Vagina (tissue), 2 donors: ENCODE measurements at places on chromosomes 12 and 14. TPM values are rescaled to one million over a fixed set of nuclear protein-coding genes. Genes with fewer than 3 reads are reported as not detected.
A peak's percentile ranks its signal among the peaks of the same experiment; 100 is the strongest.

DNA sequence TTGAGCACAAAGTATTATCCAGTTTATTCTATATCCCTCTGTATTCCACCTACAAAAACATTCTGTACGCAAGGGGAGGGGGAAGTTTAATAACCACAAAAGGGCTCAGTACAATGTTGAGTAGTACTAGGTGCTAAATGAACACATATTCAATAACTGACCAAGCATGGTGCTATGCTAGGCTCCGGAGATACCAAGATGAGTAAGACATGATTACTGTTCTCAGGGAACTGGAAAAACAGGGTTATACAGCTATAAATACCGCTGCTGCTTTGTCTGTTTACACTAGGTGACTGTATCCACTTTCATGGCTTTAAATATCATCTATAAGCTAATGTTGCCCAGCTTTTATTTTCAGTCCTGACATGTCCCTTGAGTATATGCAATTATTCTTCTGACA lies 135.8 kb downstream of the INSM2 start:
- no peak for DNase-seq

GLS2 gene
- 5.2 TPM for total RNA-seq

DNA sequence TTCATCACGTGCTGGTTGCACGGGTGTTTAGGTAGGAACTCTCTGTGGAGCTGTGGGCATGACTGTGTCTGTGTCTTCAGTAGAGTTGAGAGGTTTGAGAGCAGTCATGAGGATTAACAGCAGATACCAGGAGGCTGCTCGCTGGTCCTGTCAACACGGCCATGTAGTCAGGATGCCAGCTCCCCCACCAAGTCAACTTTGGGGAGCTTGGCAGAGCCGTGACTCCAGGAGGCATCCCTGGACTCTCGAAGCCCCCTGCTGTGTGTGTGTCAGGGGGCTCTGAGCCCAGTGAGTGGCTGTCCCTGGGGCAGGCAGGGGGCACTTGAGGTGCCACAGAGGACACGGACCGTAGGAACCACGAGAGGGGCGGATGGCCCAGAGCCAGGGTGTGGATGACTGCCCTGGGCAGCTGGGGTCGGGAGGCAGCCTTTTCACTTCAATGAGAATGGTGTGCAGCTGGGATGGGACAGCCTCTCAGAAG lies 7.2 kb upstream of the GPR132 start:
- DNase-seq: no peak

AQP6 gene
- not detected for total RNA-seq

MGAT2 gene
- total RNA-seq: 11.3 TPM

DNA sequence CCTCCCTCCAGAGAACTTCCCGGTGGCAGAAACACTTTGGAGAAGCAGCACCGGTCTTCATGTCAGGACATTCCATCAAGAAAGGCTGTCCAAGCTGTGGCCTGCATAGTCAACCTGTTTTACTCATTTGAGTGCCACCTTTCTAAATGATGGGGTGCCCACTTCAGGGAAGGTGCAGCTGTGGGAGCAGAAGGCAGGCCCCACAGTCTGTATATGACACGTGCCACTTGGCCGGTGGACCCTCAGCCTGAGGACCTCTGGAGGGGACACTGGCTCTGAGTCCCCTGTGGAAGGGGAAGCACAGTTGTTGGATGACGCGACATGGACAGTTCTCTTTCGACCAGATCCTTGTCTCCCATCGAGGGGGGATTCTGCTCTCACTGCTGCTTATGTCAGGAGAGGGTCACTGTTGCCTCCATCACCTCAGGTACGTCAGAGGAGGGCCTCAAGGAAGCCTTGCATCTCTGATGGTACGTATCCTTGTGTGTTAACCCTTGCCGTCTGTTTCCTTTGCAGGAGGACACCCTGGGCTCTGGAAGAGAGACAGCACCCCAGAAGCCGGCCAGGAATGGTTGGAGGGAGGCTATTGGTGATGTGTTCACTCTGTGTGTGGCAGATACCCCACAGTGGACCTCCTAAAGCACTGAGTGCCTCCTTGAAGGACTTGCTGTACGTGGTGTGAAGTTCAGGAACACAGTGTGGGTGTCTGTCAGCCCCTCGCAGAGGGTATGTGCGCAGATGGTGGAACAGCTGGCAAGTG lies 132.1 kb upstream of the RTL1 start:
- DNase-seq: no peak

GALNT16 gene
- 5.2 TPM for total RNA-seq

DNA sequence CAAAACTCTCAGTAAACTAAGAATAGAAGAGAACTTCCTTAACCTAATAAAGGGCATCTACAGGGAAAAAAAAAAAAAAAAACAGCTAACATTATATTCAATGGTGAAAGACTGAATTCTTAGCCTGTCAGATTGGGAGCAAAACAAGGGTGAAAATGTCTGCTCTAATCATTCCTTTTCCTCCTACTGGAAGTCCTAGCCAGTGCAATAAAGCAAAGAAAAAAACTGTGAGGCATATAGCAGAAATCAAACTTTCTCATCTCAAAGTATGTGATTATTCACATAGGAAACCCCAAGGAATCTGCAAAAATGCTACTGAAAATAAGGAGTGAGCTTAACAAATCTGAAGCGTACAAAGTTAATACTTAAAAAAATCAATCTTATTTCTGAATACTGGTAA lies 170.7 kb downstream of the NUAK1 start:
- no peak for DNase-seq

AQP5 gene
- total RNA-seq: not detected

GRCh38 chr14:35133542-35134328 lies 11.4 kb downstream of the PRORP start:
- DNase-seq: no peak

DNA sequence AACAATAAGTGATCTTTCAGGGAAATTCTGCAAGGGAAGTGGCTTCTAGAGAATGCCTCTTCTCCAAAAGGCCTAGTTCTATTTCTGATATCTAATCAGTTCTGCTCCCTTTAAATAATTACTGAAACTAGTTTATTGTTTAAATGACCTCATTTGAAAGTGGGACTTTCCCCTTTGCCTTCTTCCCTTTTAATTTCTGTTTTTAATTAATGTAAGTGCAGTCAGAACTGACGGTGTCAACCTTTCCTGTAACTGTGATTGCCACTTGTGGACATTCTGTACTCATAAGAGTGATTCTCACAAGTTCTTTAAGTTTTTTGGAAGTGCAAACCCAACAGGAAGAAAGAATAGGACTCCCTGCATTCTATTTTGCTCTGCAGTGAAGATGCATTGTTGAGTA lies 265.3 kb upstream of the PLEKHG7 start:
- no peak for DNase-seq

DNA sequence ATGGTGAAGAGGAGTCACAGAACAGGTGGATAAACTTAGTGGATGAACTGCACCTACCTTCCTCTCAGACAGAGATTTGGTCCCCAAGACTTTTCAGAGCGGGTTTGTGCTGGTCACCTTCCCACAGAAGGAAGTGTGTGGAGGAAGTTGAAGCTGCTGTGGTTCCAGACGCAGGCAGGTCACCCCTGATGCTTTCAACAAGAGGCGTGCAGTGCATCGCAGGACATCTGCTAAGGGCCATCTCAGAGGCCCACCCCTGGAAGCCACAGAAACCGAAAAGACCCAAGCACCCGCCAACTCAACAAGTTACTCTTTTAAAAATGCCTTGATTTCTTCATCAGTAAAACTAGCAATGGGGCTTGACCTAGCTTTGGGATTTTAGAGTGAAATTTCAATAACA lies 1.0 kb upstream of the GPX2 start:
- peak; percentile 83 for DNase-seq

DNA sequence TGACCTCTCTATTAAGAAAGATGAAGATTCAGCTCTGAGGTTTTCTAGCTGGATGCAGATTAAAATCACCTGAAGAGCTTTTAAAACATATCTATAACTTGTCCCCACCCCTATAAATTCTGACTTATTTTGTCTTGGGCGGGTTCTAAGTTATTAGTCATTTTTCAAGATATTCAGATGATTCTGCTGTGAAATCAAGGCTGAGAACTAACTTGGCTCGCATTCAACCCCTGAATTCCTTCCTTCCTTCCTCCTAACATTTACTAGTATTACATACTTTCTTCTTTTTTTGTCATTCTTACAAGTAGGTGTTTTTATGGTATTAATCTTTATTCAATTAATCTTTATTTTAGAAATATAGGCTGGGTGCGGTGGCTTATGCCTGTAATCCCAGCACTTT lies 55.4 kb downstream of the SSPN start:
- DNase-seq: no peak

BRI3BP gene
- 4.4 TPM for total RNA-seq

KLRC3 gene
- not detected for total RNA-seq

GRCh38 chr12:122793685-122794106 lies 19.3 kb downstream of the CCDC62 start:
- no peak for DNase-seq

PRH2 gene
- total RNA-seq: not detected

PPP4R4 gene
- total RNA-seq: 6.1 TPM

DNA sequence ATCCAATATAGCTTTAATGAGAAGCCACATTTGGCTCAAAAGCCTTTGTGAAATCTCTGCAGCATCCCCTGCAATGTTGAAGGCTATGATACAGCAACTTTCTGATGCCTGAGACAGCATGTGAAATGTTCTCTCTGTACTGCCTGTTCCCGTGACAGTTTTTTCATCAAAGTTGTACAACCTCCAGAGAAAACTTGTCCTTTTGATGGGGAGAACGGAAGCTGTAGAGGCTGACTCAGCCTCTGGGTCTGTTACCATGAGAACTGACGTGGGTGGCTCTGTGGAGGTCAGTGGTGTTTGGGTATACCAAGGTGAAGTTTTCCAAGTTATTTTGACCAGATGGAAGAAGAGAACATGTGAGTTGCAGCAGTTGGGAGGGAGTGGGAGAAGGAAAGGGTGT lies 17.0 kb downstream of the SLC4A8 start:
- no peak for DNase-seq

SLC25A47 gene
- total RNA-seq: not detected

TMEM121 gene
- total RNA-seq: 9.3 TPM

DNA sequence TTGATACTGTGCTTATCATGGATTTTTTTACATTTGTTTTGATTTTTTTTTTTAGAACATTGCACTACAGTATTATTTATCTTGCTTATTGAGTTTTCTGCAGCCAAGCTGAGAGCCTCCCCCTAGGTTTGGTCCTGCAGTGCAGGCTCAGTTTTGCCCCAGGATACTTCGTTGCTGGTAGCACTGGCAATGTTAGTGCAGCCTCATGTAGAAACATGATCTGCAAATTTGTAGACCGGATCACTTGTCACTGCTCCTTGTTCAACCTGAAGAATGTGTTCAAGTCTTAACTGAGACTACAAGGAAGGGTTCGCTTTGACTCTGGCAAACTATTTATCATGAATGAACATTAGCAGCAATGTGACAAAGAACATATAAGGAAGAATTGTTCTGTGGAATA lies 377.2 kb upstream of the PDE3A start:
- DNase-seq: no peak

DNA sequence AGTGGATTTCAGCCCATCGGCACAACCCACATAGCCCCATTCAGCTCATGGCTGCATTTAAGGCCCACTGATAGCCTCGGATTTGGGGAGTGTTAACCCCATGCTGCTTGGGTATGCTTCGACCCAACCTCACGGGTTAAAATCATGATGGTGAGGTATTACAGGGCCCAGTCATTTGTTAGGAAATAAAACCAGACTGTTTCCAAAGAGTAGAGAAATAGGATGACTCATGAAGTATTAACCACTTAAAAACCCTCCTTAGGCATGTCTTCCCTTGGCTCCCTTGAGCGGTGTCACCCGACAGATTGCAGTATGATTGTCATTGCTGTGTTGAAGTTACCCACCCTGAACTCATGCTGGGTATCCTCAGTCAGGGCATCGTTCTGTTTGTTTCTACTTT lies 289.1 kb downstream of the CACNA1C start:
- no peak for DNase-seq

DNA sequence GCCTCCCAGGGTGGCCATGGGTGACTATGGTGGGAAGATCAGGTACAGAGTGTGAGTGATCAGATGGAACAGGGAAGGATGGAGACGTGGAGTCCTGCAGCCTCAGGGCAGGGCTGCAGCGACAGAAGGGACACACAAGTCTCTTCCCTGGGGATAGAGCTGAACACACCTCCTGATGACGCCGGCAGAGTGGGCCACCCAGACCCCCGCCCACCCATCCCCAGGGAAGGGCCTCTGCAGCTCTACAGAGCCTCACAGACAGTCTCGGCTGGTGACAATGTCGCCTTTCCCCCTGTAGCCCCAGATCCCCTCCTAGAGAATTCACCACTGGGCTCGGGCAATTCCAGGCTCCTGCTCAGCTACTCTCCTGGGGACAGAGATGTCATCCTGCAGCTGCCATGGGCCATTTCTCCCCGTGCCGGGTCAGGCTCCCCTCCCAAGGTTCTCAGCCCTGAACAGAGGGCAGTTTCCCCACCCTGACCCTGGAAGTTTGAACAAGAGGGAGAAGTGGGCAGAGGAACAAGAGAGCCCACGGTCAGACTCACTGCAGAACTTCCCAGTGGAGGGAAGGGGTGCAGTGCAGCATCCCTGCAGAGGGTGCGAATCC lies 115.7 kb downstream of the NCOR2 start:
- no peak for DNase-seq

- no peak for DNase-seq
These were observed 1.4 kb downstream of the APAF1 start for GRCh38 chr12:98646294-98647090.

PTPRB gene
- total RNA-seq: 21.9 TPM

DCN gene
- total RNA-seq: 1,553 TPM

- DNase-seq: no peak
These were observed 197.4 kb upstream of the PRMT8 start for GRCh38 chr12:3293446-3294161.

GRCh38 chr14:84929086-84929485 lies 600.9 kb upstream of the FLRT2 start:
- no peak for DNase-seq

DNA sequence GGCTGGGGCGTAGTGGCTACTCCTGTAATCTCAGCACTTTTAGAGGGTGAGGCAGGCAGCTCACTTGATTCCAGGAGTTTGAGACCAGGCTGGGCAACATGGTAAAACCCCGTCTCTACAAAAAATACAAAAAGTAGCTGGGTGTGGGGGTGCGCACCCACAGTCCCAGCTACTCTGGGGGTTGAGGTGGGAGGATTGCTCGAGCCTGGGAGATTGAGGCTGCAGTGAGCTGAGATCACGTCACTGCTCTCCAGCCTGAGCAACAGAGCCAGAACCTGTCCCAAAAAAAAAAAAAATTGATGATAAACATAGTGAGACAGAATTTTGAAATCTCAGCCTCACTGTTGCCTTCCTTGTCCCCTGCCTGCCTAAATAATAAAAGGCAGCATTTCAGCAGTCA lies 40.0 kb downstream of the PTPN11 start:
- DNase-seq: no peak

DNA sequence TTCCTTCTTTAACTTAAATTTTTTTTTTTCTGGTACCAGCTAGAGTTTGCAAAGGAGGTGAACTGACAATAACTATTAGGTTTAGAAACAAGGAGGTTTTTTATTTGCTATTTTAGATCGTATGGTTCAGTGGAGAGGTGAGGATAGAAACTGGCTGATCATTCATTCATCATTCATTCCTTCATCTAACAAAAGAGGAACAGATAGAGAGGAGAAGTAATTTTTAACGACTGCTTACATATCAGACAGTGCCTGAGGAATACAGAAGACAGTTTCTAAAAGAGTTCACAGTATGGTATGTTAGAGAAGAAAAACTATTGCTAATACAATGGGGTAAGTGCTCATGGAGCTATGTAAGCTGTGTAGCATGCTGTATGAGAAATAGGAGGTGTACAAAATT lies 111.1 kb downstream of the ERC1 start:
- no peak for DNase-seq
